ENCODE measurements at places on chromosomes 7 and 10.

- DNase-seq: no peak
Observed at GRCh38 chr10:46096446-46096845, 50.4 kb upstream of the MSMB start.

DNA sequence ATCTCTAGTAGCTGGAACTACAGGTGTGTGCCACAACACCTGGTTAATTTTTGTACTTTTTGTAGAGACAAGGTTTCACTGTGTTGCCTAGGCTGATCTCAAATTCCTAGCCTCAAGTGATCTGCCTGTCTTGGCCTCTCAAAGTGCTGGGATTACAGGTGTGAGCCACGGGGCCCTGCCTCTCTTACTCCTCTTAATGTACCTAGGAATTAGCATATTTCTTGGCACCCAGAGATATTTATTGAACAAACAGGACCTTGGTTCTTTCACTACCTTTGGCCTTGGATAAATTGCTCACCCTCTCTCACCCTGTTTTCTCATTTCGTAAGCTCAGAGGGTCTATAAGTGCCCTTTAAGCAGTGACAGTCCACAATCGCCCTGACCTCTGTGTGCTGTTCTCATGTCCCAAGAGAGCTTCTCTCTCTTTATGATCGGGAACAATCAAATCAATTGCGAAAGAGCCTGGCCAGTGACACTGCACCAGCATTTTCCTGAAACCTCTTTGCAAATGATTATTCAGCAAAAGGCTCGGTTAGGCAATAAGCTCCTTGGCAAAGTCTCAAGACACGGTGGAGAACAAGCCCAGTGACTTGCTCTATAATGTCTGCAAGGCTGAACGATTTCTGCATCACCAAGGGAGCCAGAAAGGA lies 117.7 kb downstream of the APBB1IP start:
- no peak for DNase-seq

- DNase-seq: no peak
Observed at GRCh38 chr7:157073335-157073734, 62.9 kb upstream of the MNX1 start.

DNA sequence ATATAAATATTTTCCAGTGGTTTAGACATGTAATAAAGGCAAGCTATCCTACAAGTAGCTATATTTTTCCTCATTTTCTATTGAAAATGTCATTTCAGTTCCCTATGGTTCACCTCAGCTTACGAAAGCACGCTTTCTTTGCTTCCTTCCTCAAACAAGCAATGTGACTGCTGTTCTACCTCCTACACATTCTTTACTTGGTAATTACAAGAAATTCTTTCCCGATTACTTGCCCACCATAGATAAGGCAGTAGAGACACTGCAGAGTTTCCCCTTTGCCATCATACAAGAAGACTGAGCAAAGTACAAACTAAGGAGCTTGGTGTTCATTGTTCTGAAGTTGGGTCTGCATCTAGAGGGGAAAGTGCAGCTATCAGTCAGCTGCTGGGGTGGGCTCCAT lies 249.4 kb downstream of the CRPPA start:
- DNase-seq: no peak

- DNase-seq: peak; percentile 39
Observed at GRCh38 chr7:128458956-128459355, 3.3 kb downstream of the HILPDA start.

GRCh38 chr10:20265146-20265545 lies 448.9 kb downstream of the PLXDC2 start:
- no peak for DNase-seq

GRCh38 chr7:96118449-96119001 lies 203.4 kb downstream of the SLC25A13 start:
- peak; percentile 47 for DNase-seq

DNA sequence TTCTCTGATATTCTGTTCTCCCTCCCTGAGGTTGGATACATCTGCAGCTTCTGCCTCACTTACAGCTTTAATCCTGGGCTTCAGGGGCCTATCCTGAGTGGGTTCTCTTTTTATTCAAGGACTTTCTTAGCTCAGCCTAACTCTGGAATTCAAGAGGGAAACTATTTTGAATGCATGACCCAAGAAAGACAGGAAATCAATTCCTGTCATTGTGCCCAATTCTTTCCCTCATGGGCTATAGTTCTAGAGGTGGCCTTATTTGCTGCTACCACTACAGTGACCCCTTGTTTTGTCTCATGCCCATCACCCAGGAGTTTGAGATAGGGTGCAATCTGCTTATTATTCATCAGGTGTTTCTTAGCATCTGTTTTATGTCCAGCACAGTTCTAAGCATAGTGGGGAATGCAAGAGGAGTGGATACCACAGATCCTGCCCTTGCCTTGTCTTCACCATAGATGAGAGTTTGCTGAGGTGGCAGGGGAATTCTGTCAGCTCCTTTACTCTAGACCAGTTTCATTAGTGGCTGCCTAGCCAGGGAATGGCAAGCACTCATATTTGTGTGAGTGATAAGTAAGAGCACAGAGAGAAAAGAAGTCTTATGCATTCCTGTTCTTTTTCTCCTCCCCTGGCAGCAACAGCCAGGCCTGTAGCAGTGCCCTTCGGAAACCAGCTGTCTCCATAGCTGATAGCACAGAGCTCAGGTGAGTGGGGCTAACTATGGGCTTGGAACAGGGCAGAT lies 19.4 kb downstream of the STRIP2 start:
- DNase-seq: no peak

DNA sequence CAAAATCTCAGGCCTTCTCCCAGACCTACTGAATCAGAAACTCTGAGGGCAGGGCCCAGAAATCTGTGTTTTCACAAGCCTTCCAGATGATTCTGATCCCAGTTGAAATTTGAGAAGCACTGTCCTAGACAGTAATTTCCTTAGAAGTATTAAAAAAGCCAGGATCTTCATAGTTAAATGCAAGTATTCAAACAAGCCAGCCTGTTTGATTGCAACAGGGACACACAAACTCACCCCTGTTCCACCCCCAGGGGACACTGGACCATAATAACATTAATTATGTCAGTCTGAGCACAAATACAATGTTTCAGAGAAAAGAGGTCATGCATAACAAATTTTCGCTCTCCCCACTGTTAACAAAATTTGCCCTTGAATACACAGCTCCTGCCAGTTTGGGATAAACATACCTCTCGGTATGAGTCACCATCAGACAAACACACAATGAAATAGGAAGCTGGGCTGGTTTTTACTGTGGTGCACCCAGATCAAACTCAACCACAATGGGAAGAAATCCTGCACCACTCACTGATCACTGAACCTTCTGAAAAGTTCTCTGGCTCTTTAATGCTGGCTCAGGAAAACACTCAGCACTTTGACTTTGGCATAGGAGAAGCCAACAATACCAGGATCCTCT lies 34.3 kb downstream of the ABLIM1 start:
- peak; percentile 95 for DNase-seq

DNA sequence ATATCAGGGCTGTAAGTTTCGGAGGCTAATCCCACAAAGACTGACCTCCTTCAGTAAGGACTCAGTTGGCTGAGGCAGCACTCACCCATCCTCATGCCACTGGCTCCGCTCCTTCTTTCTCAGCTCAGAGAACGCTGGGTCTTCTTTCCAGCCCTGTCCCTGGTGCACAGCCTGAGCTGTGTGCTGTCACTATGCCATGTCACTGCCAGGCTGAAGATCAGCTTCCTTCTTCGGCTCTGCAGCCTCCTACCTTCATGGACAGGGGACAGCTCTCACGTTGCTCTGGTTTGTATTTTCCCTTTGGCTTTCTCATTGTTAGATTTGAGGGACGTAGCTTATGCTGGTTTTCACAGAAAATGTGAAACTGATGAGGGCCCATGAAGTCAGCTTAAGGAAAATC lies 437.3 kb downstream of the GLRX3 start:
- no peak for DNase-seq

GRCh38 chr10:99329304-99329553 lies at the start of gene CNNM1:
TSS of gene CNNM1 (plus strand) at chr10:99329356. CDS start at chr10:99329388, 32 bp downstream.
- peak; percentile 73 for DNase-seq

DNA sequence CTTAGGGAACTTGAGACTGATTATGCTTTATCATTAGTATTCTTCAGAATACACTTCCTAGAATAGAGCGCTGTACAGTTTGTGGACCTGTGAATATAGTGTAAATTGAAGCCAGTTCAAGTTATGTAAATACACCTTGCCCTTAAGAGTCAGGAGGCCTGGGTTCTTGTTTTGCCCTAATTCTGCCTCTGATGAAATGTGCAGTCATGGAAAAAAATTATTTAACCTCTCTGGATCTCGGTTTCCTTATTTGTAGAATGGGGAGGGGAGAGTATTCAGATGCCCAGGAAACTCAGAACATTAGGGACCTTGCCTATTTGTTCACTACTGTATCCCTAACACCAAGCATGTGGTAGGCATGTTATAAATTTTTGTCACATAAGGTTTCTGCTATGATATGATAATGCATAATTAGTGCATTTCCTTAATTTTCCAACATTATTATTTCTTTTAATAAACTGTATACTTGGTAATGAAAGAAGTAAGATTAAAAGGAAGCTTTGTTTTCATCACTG lies 1.3 kb downstream of the EXOC6 start:
- DNase-seq: no peak

- no peak for DNase-seq
Observed at GRCh38 chr7:112876877-112877276, 86.7 kb upstream of the TMEM168 start.

DNA sequence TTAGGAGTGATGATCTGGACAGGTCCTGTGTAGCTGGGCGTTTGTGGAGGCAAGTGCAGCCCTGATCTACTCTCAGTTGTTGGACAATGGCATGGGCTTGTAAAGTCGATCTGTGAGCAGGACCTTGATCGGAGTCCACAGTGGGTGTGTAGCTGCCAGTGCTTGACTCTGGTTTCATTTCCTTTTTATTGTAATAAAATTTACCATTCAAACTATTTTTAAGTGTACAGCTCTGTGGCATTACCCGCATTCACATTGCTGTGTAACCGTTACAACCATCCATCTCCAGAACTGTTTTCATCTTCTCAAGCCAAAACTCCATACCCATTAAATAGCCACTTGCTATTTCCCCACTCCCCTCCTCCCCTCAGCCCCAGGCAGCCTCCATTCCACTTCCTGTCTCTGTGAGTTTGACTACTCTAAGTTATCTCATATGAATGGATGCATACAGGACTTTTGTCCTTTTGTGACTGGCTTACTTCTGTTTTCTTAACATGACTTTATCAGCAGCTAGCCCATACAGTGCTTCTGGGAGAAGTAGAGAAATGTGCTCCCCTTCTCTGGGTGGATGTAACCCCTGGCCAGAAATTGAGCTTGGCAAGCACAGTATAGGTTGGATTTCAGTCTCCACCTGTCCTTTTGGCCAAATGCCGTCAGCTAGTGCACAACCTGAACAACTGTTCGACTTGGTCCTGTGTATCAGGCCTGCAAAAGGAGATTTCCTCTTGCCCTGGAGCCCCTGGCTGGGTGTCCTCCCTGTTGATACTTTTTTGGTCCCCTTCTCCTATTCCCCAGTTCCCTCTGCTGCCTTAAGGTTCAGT lies 180.0 kb downstream of the LRMDA start:
- DNase-seq: no peak

GRCh38 chr7:143049362-143049761 lies 2.8 kb upstream of the OR6V1 start:
- no peak for DNase-seq

DNA sequence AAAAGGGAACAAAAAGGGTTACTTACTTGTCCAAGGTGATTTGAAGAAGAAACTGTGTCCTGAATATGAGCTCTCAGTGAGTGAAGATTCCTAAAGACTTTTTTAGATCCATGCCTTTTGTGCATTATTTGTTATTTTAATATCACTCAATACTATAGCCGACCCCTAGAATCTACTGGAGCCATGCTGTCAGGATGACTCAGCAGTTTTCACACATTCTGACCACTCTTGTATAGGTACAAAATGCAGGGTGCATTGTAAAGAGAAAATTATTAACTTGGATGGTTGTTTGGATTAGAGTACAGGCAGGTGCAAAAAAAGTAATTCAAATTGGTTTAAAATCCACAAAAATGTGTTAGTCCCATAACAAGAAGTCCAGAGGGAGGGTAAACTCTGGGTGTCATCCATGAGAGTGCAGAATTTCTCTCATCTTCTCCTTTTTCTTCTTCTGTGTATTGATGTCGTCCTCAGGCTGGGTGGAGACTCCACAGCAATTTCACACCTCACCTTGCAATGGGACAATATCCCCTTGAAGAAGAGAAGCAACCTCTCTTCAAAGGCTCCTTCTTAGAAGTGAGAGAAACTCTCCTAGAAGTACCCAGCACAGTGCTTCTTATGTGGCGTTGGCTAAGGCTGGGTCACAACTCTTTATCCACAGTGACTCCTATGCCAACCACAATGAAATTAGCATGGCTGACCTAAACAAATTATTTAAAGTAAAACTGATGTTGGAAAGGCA lies 75.6 kb downstream of the AKR1C4 start:
- no peak for DNase-seq

DNA sequence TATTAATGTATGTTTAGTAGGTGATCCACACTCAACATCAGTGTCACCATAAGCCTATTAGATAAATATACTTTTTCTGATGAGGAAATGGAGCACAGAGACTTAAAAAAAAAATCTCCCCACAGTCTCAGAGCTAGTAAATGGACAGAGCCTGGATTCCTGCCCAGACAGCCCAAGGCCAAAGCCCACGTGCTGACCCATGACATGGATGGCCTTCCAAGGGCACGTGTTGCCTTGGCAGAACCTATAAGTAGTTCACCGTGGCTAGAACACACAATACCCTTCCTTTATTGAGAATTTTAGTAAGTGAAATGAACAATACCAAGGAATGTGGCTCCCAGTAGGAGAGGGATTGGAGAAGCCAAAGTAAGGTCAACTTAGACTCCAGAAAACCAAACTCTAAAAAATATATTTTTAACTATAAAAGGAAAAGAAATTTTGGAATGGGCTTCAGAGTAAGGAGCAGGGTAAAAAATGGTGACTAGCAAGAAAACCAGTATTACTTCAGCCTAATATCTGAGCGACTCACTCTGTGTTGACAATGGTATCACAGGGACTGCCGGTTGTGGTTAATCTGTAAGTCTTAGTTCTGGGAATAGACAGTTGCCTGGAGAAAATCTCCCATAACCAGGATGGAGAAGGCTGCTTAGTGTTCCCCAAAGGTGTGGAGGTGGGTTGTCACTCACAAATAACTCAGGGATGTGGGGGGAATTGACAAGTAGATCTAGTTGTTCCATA lies 223.0 kb downstream of the SORCS1 start:
- no peak for DNase-seq

DNA sequence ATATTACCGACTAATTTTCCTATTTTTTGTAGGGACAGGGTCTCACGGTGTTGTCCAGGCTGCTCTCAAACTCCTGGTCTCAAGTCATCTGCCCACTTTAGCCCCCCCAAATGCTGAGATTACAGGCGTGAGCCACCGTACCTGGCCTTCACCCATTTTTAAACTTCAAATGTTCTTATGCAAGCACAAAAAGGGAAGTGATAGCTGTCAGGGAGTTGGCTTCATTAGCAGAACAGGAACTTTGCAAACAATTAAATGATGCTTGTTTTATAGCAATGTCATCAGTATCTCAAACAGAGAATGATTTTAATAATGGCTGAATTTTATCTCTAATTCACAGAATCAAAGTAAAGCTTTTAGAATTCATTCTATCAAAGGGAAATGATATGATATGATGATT lies 49.8 kb upstream of the FAM171A1 start:
- no peak for DNase-seq

GRCh38 chr7:85454904-85455303 lies 268.0 kb upstream of the SEMA3D start:
- no peak for DNase-seq
